CD4-positive, alpha-beta T cell treated with Interleukin-15 for 4 hours (primary cell): ENCODE measurements at places on chromosomes 3 and 15.

- DNase-seq: no peak
These were observed 26.3 kb downstream of the ESYT3 start for GRCh38 chr3:138460536-138461205.

DNA sequence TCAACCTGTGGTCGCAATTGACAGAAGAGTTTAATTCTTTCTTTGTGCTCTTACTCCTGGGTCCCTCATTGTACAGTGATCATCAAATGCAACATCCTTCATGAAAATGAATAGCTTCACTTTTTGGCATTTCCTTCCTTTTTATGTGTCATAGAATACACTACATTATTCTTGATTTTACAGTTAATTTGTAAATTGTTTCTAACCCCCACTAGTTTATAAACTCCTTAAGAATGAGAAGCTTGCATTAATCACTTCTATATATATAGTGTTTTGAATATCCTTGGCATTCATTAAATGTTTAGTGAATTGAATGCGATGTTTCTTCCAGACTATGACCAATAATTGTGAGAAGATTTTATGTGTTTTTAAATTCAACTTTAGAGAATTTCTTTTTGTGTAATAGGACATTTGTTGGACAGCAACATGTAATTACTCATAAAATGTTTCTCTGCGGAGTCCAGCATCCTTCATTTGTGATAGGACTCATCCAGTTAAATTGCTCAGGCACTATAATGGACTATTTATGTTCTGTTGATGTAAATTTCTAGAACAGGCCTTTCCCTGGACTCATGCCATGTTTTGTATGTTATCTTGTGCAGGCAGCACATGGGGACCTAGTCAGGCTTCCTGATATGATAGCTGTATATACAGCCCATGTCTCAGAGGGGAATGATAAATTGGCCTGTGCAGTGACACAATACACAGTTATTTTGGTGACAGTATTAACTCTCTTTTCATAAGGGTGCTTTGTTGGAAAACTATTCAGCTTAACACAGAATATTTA lies 51.3 kb downstream of the MBNL1 start:
- DNase-seq: no peak

DNA sequence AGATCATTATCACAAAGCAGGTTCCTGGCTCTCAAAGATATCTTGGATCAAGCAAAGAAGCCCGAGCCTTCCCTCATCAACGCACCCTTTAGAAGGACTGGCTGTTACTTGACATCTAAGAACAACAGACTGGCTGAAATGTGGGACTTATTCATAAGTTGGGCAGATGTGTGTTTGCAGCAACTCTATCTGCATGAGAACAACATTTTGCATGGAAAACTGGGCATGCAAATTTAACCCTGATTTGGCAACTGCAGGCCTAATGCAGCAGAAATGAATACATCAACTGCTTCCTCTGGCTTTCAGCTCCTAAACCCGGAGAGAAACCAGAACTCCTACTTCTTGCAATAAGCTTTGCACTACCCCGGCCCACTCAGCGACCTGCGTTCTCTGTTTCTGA lies 35.0 kb upstream of the FOXP1 start:
- DNase-seq: no peak

- DNase-seq: no peak
These were observed 367.8 kb upstream of the UMPS start for GRCh38 chr3:124362455-124362854.

GRCh38 chr15:89227425-89227824 lies 6.0 kb upstream of the RLBP1 start:
- no peak for DNase-seq

GRCh38 chr3:161401389-161401788 lies 30.1 kb upstream of the SPTSSB start:
- DNase-seq: no peak

DNA sequence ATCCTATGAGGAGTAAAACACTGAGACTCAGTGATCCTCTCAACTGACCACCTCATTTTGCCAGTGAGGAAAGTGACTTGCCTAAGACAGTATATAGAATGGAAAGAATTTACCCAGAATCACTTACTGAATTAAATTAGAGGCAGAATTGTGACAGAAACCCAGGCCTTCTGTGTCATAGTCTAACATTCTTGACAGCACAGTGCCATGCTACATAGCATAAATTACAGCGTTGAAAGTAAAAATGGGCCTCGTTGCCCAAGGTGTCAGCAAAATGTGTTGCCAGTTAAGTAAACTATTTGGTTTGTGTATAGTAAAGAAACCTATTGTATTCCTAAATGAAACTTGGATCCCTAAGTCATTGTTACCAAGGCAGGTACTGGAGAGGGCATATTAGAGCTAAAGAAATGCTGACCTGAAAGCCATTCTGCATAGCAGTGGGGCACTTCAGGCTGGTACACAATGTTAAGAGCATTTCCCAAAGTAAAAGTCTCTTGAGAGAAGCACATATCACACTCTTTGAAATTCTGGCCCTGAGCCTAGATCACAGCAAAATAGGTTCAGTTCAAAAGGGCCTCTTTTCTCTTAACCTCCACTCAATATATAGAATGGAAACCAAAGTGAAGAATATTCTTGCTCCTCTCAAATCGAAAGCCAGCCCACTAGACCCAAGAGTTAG lies 53.8 kb downstream of the HMG20A start:
- no peak for DNase-seq
